ENCODE measurements at places on chromosomes 7 and 10.

DNA sequence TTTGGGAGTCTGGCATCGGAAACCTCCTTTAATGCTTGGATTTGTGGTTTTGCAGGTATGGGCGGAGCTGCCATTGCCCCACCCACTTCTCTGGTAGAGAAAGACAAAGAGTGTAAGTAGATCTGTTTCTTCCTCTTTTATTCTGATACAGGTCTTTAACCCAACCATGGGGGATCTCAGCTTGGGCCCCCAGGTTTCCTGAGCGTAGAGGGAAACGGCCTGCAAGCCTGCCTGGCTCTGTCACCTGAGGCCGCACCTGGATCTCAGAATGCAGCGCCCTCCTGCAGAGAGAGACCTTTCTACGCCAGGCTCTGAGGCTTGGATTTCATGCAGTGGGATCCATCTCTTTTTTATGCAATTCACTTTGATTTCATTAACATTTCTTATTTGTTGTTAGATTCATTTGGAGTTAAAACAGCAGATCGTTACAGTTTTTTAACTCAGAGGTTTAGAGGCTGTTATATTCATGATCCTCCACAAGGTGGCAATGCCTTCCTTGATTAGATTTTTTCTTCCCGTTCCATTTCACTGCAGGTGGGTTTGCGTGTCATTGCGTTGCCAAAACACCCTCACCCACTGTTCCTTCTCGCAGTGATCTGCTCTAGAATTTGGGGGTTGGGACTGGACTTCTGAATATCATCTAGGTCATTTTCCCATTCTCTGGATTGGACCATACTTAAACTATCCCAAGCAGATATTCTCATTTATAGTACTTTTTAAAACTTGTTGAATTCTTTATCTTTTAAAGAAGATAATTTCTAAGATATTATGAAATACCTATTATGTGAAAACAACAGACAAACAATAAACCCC, 20.0 kb downstream of the RBM17 start:
- peak; percentile 21 for DNase-seq

GRCh38 chr7:90604383-90604782, 8.3 kb downstream of the CDK14 start:
- no peak for DNase-seq

GRCh38 chr7:110780712-110781111, 310.2 kb upstream of the LRRN3 start:
- DNase-seq: no peak

GRCh38 chr10:43900571-43900970, 251.9 kb upstream of the ZNF32 start:
- DNase-seq: no peak

GRCh38 chr10:87751274-87751673, 66.8 kb downstream of the ATAD1 start:
- no peak for DNase-seq

Data from activated CD4-positive, alpha-beta T cell treated with anti-CD3 and anti-CD28 coated beads, Interleukin-2, amount 50 U/mL, for 4 hours (primary cell).